GM23248 (cell line): ENCODE measurements at places on chromosomes 4 and X.

- DNase-seq: no peak
Measured at GRCh38 chr4:136865526-136865925, 666.8 kb downstream of the PCDH18 start.

GRCh38 chr4:55312489-55313101, 33.4 kb upstream of the SRD5A3 start:
- DNase-seq: peak; percentile 79

DNA sequence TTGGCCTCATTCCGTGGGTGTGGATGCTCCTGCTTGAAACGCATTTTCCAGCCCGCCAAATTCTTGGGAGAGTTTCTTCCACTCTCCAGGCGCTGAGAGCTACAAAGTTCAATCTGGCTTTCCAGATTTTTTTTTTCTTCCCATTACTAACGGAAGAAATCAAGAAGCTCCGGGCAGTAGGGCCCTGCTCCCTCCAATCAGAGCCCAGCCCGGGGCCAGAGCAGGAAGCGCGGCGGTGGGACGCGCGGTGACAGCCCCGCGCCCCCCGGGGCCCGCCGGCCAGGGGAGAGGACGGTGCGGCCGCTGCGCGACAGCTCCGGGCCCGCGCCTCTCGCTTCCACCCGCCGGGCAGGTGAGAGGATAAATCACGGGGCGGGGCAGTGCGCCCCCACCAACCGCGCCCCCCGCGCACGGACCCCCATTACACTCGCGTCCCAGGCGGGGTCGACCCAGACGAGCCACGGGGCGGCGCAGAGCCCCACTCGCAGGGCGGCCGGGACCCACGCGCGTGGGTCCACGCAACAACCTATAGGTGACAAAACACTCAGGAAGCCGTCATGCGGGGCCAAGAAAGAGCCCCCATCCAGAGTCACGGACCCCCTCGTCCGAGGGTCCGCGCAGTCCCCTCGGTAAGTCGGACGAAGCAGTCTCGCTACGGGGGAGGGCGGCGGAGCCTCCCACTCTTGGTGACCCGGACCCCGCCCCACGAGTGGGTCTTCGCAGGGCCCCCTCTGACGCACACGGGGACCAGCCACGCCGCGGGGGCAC, 868 bp downstream of the AFAP1 start:
- DNase-seq: peak; percentile 66

DNA sequence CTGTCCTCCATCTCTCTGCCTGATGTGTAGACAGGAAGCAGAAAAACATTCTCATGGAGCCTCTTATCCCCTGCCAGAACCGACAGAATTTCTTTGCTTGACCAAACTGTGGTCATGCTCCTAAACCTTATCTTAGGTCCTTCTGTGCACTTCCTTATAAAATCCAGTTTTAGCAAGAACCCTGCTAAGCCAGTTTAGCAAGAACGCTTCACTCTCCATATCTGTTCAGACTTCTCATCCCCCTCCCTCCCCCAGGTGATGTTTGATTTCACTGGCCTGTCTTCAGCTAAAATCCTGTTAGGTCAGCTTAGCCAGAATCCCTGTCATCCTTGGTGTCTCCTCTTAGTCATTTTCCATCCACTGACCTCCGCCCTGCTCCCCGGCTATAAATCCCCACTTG, 1130.9 kb upstream of the PRKX start:
- no peak for DNase-seq

DNA sequence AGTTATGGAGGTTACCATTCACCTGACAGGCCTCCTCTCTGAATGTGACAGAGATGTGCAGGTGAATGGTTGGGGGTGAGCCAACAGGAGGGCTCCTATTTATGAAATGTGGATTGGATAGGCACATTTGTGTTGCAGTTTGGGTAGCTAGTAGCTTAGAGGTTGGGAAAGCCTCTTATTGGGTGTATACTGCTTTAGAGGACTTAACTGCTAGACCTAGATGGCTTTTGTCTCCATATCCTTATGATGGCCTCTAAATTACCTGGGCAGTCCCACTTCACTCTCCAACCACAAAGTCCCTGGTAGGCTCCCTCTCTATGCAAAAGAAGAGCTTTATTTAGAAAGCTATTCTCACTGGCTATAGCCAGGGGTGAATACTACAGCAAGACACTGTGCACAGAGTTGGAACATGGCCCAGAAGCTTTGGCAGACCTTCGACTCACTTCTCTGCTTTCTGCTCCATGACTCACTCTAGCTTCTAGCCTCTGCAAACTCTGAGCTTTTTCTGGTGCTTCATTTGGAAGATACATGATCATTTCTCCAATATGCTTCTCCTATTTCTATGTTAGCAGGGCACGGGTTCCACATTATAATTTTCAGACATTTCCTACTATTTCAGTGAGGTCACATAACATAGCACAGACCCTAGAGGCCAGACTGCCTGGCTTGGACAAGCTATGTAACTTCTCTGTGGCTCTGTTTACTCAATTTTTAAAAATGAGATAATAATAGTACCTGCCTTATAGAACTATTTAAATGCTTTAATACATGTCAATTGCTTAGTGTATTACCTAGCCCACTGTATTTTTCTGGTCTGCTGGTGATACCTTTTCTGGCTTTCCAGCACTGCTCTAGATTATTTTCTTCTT, 6.0 kb upstream of the VGLL1 start:
- peak; percentile 87 for DNase-seq
